ENCODE measurements at places on chromosomes 4 and X.

GRCh38 chr4:56821381-56822243, at the start of gene SPINK2:
SPINK2 (minus strand) TSS chr4:56821701; CDS start chr4:56821662, 39 bp downstream.
- DNase-seq, result peak; percentile 63

DNA sequence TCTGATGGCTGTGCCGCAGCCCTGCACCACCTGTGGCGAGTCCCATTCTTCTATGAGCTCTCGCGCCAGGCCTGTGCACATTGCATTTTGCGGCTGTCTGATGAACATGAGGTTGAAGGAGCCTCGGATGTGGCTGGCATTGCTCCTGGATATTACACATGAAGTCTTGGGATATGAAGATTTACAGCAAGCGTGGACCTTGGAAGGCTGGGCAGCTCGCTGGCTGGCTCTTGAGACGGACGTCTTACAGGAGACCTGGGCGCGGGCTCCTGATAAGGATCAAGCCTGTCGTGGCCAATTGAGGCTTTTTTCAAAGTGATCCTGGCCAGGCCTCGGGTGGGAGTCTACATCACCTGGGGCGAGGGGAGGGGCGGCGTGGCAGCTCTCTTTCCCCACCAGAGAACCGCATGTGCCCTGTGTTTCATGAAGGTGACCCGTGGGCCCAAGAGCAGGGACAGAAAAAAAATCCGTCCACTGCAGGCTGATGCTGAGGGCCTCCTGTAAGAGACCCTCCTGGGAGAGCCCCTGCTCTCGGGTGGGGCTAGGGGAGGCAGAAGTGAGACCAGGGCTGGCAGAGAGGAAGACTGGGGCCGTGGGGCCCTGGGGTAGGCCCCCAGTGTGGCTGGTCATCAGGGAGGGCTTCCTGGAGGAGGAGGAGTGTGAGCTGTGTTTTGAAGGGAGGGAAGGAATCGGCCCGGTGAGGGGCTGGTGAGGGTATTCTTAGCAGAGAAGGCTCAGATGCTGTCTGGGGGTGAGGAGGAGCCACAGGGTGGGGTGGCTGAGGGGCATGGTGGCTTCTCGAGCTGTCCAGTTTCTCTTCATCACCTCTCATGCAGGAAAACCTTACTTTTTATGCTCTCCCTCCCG, 23.6 kb downstream of the CPZ start:
- no peak for DNase-seq

DNA sequence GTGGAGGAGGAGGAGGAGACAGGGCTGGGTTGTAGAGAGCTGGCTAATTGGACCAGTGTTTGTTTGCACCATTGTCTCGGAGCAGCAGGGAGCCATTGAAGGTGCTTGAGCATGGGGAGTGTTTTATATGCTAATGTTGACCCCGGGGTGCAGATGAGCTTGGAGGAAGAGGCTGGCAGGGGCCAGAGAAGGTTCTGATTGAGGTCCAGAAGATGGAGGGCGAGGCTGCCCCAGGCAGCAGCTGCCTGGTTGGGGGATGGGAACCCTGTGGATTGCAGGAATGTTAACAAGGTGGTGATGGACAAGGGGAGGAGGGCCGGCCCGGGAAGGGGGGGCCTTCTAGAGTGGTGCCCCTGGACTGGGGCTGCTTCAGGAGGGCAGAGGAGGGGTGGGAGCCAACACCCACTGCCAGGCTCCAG, 18.0 kb downstream of the DOK7 start:
- no peak for DNase-seq

DNA sequence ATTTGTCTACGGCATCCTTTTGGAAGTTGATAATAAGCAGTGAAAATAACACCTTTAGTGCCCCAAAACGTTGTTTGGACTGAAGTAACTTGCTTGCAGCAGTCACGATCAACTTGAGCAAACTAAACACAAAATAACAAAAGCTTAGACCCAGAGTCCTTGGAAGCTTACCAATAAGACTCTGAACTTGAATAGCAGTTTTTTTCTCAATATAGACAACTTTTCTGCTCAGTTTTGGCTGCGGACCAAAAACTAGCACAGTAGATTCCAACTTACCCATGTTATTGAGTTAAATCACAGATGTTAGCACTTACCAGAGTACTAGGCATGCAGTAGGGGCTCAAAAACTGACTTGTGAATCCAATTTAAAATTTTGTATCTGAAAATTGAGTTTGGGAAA, 746.9 kb downstream of the PCDH19 start:
- no peak for DNase-seq

GRCh38 chr4:37130465-37130864, 114.1 kb upstream of the NWD2 start:
- no peak for DNase-seq

- no peak for DNase-seq
These were observed 837.4 kb downstream of the TRIML1 start for GRCh38 chr4:188976644-188977115.

GRCh38 chr4:152586668-152587067, 50.8 kb upstream of the FBXW7 start:
- no peak for DNase-seq

DNA sequence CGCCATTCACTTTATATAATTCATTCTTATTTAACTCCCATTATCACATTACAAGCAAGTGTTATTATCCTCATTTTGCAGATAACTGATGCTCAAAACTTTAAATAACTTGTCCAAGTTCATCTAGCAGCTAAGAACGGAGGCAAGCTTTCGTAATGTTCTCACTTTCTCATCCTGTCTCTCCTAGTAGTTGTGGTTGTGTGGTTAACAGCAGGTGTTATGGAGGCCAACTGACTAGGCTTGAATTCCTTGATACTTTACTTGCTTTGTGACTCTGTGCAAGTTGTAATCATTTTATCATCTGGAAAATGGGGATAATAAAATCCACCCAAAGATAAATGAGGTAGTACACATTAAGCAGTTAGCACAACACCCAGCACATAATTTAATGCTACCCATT, 109.9 kb upstream of the PTPN13 start:
- no peak for DNase-seq

- no peak for DNase-seq
These were observed 16.4 kb downstream of the PLP1 start for GRCh38 chrX:103792916-103793544.

DNA sequence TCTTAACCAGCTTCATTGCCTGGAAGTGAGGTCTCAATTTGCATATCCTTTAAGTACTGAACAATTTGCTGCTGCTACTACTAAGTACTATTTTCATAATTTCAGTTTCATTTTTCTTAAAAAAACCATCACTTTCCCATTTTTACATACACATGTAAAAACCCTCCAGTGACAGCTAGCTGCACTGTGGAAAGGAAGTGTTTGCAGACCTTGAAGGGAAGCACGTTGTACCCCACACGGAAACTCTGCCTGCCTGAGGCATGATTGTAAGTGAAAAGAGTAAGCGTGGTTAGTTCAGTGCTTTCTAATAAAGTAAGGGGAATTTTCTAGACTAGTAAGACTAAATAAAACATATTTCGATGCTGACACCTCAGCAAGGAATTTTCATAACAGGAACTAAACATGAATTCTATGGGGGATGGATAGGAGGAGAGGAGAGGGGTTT, 103.6 kb downstream of the RAPGEF2 start:
- no peak for DNase-seq

- no peak for DNase-seq
These were observed 101.8 kb downstream of the PDGFRA start for GRCh38 chr4:54330896-54331295.

- DNase-seq, result no peak
These were observed 529 bp upstream of the UBA6 start for GRCh38 chr4:67701517-67701850.

GRCh38 chrX:118627084-118627758, 100.2 kb upstream of the IL13RA1 start:
- DNase-seq, result no peak

GRCh38 chr4:139208404-139208945, 31.5 kb upstream of the ELF2 start:
- peak; percentile 12 for DNase-seq

GRCh38 chr4:58603951-58604350, 1493.8 kb upstream of the IGFBP7 start:
- DNase-seq, result no peak

DNA sequence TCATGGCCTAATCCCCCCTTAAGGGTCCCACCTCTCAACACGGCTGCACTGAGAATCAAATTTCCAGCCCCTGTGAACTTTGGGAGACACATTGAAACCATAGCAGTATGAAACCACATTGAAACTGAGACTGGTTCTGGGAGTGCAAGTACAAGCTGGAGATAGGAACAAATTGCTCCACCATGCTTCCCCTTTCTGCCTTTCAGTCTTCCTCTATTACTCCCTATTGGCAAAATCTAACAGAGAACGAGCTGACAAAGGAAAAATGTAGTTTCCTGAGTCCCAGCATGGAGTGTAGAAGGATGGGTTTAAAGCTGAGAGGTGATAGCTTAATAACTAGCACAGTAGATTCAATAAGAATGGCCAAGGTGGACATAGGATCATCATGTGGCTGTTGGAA, 161.7 kb upstream of the RPL34 start:
- DNase-seq, result no peak

- DNase-seq, result peak; percentile 11
These were observed 691 bp upstream of the USP46 start for GRCh38 chr4:52659722-52660261.

DNA sequence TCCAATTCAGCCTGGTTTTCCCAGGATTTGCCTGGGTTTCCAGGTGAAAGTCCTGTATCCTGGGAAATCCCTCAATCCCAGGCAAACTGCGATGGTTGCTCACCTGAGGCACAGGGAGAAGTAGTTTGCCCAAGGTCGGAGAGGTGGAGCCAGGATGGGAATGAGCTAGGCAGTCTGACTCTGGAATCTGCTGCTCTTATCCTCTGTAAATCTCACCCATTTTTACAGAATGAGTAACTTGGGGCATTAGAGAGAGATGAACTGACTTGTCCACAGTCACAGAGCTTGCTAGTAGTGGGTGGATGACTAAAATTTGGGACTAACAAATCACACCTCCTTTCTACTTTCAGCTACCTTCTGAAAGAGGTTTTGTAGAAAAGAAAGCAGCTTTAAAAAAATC, 9.8 kb upstream of the ARX start:
- no peak for DNase-seq

DNA sequence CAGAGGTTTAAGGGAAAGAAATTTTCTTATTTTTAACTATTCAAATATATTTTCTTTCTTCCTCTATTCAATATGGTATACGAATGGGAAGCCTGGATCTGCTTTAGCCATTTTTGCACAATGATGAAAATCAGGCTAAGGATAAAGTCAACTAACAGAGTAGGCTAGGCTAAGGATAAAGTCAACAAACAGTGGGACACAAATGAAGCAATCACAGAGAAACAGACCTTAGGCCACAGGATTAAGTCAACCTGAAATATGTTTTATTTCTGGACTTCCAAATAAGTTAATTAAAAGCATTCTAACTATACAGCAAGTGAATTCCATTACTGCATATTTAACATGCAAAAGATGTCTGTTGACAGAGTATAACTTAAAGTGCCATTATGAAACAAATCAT, 17.0 kb downstream of the DYNLT3 start:
- no peak for DNase-seq

- no peak for DNase-seq
These were observed 101.1 kb upstream of the TEX13D start for GRCh38 chrX:124231451-124231759.

DNA sequence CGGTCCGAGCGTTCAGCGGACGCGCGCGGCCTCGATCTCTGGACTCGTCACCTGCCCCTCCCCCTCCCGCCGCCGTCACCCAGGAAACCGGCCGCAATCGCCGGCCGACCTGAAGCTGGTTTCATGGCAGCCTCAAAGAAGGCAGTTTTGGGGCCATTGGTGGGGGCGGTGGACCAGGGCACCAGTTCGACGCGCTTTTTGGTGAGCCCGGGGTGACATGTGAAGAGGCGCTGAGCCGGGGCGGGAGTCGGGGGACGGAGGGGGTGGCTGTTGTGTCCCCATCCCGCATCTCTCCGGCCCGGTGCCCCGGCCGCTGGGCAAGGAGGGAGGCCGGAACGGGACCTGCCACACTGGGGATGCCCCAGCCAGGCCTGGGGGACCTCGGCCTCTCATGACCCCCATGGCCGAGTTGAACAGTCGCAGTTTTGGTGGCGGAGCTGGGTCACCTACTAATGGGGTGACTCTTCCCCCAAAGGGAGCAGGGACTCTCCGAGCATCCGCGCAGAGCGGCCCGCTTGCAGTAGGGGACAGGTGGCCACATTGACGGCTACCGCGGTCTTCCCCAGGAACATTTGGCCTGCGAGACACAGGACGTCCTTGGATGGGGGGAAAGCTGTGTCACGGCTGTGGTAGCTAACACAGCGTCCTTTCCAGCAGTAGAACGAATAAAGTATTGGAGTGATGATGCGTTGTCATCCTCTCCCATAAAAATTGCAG, at the start of gene GK:
Gene GK, plus strand, starts transcription at position 9 of the 717 bp plus-strand sequence. Its CDS starts 115 bp downstream, at position 124.
- DNase-seq, result no peak

GRCh38 chrX:66815227-66815626, 176.3 kb upstream of the EDA2R start:
- no peak for DNase-seq

- no peak for DNase-seq
These were observed 15.2 kb upstream of the GTPBP6 start for GRCh38 chrX:333611-334311.

DNA sequence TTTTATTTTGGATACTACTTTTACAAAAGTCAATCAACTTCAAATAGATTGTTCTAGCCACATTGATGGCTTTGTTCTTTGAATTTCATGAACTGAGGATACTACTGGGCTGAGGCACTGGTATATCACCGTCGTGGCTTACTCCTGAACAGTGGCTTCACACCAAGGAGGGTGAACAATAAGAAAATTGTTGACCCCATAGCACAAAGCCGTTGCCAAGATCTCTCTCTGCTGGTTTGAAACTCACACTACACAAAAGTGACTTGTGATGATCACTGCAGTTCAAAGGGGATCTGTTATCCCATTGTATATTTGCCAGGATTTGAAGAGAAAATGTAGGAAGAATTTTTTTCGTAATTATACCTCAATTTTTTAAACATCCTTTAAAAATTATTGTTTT, 119.6 kb downstream of the PDLIM5 start:
- DNase-seq, result no peak

GRCh38 chrX:79270401-79270800, 96.7 kb downstream of the ITM2A start:
- DNase-seq, result peak; percentile 62

DNA sequence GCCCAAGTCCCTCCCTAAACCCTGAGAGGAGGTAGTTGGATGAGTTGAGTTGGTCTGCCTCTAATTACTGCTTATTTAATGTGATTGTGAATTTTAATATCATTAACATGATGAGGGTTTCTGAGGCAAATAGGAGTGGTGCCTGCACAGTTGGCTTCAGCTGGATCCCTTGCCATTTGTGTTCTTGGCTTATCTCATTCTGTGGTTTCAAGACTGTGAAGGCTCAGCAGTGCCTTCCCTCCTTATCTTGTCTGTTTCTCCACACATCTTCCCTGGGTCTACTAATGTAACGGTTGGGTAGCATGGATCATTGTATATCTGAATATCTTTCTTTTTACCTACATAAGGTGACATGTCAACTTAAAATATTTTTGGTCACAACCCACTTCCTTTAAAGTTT, 1.6 kb upstream of the SLC10A4 start:
- no peak for DNase-seq

Data from central memory CD4-positive, alpha-beta T cell (primary cell).